ENCODE measurements at places on chromosomes 11 and 22.

DNA sequence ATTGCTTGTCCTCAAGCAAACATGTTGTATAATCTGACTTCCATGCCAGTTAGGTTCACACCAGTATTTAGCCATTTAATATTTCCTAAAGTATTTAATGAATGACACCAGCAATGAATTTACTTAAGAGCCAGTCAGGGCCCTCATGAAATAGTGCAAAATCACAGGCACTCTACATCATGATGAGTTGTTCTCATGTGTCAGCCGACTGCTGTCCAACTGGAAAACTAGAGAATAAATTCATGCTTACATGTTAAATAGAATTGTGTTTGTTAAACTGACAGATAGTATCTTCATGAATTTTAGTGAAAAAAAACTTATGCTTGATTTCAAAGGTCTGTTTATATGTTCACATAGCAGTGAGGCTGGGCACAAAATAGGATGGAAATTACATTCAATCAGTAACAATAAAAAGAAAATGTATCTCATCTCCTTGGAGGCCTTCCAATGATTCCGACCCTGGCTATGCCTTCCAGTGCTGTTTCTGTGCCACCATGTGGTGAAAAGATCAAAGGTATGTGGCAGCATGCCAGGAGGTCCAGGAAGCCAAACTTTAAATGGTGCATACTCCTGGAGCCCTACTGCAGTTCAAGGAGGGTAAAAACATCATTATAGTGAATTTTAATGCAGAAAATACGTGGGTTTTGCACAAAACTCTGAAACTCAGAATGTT is 45.2 kb downstream of the CTSC start:
- DNase-seq, result no peak

DNA sequence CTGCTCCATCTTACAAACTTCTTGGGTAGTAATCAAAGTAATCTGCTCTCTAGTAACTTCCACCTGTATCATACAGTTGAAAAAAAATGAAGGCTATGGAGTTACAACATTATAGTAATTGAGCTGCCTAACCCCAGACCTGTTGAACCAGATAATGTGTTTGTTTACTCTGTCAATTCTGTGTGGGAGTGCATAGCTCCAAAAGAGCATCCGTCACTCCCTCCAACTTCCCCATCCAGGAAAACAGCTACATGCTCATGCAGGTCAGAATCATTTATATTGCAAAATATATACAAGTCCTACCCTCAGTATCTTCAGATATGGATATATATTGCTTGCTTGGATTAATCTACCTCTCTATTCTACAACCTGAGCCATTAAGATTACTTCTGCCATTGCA is 244.0 kb upstream of the ANO5 start:
- no peak for DNase-seq

GRCh38 chr11:2424811-2425495 is 19.4 kb downstream of the TRPM5 start:
- DNase-seq, result no peak

DNA sequence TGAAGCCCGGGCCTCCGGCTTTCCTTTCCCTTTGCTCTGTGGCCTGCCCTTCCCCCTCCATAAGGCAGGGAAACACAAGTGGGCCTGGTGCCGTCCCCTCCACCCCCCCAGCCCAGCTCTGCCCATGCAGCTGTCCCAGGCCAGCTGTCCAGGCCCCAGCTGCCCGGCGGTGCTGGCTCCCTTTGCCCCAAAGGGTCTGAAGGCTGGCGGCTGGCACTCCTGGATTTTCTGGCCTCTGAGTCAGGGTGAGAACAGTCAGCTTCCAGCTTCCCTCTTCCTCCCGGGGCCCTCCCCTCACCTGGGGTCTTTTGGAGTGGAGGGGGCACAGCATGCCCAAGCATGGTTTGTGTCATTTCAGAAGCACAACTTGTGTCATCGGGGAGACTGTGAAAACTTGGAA is 27.8 kb downstream of the CD82 start:
- no peak for DNase-seq

DNA sequence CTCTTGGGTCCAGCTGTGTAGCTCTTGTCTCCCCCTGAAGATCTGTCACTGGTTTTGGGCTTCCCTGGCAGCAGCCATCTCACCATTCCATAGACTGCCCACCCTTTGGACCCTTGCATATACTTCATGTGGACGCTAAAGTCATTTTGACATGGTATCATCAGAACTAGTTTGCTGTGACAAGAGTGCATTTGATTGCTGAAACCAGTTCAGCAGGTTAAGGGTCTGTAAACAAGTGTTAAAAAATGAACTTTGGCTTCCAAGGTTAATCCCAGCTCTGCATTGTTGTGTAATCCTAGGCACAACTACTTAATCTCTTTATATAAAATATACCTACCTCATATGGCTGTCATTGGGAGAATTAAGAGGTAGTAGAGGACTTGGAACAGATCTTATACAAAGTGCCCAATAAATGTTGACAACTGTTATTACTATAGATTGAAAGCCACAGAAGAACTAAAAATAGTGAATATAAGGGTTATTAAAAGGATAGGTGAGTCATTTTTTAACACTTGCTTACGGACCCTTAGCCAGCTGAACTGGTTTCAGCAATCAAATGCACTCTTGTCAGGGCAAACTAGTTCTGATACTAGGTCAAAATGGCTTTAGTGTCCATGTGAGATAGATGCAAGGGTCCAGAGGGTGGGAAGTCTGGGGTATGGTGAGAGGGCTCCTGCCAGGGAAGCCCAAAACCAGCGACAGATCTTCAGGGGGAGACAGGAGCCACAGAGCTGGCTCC is 29.4 kb downstream of the CCDC90B start:
- DNase-seq, result no peak

Data from DMS153 (cell line).